ENCODE measurements at places on chromosomes 16 and 17.
A peak's percentile ranks its signal among the peaks of the same experiment; 100 is the strongest.

DNA sequence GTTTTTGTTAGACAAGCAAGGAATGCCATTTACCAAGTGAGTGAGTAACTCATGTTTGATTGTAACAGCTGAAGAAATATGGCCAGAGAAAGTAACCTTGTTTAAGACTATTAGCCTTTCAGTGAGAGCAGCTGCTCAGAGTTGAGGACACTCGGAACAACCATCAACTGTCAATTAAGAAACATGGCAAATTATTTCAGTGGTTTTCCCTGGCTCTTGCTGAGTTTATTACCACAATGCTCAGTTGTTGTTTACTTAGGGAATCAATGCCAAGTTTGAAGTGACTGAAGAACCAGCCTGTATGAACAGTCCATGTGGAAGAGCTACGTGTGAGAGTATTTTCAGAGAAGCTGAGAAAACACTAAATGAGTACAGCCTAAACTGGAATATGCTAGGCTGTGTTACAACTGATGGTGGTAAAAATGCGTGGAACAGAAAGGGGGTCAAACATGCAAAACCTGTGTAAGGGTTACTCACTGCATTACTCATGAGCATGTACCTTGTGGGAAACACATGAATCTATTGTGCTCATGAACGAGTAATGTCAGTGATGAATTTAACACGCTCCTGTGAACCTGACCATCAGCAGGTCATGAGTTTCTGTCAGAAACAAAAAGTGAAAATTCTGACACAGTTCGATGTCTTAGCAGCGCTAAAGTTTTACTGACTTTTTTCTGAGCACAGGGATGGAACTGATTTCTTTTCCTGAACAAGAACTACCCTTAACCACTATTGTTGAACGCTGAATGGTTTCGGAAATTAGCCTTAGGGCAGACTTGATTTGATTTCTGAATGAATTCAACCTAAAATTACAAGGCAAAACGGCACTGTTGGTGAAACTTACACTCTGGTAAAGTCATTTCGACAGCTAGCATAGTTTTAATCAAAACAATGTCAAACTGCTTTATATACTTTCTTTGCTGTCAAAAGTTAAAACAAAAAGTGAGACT, 33.5 kb downstream of the GNA13 start:
- DNase-seq = no peak

DNA sequence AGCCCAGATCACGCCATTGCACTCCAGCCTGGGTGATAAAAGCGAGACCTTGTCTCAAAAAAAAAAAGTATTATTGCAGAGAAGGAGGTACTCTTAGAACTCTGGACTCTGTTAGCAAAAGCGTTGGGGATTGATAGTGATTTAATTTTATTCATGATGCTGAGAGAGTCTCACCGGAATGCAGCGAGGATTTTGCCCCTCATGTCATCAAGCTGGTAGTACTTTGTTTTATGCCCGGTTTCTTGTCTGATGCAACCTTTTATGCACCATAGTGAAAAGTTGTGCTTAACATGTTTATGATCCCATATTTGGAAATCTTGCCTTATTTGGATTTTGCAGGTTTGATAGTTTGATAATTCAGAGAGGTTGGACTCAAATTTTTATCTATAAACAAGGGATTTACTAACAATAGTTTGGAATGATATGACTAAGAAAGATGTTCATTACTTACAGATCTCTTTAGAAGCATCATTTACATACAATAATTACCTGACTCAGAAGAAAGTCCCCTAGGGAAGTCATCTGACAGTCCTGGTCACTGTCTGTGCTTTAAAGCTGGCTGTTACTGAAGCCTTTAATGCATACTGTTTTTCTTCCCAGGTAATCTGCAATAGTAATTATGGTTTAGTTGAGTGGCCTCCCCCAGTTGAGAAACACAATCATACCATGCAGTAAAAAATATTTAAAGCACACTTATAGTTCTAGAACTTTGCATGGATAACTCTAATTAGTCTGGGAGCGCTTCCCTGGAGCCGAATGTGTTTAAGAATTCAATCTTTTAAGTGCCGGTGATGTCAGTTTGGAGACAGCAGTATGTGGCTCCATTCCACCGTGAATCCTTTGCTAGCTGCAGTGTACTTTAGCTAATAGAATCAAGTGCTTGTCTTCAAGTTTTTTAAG, 120.9 kb downstream of the PRKCA start:
- DNase-seq = no peak

- DNase-seq = no peak
These were observed 1.6 kb downstream of the CHD9 start for GRCh38 chr16:53056392-53056881.

DNA sequence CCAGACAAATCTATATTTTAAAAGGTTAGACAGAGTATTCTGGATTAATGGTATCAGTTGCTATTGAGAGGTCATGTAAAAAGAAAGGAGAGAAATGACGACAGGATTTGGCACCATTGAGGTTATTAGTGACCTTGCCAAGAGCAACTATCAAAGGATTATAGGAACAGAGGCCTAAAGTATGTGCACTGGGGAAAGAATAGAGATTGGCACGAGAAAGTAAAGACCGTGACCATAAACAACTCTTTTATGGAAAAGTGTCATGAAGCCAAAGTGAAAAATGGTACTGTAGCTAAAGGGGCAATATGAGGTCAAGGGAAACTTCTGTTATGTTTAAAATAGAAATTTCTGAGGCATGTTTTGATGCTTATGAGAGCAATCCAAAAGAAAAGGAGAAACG, 115.2 kb upstream of the KIF2B start:
- no peak for DNase-seq

DNA sequence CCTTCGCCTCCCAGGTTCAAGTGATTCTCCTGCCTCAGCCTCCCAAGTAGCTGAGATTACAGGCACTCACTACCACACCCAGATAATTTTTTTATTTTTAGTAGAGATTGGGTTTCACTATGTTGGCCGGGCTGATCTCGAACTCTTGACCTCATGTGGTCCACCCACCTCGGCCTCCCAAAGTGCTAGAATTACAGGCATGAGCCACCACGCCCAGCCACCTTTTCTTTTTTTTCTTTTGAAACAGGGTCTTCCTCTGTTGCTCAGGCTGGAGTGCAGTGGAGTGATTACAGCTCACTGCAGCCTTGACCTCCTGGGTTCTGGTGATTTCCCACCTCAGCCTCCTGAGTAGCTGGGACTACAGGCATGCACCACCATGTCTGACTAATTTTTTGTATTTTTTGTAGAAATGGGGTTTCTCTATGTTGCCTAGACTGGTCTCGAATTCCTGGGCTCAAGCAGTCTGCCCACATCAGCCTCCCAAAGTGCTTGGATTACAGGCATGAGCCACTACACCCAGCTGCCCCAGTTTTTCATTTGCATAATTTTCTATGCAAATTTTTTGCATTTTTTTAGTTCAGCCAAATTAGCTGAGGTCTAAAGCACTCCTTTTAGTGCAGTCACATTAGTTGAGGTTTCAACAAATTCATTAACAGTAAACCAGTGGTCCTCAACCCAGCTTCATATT, 11.3 kb downstream of the WWP2 start:
- no peak for DNase-seq

DNA sequence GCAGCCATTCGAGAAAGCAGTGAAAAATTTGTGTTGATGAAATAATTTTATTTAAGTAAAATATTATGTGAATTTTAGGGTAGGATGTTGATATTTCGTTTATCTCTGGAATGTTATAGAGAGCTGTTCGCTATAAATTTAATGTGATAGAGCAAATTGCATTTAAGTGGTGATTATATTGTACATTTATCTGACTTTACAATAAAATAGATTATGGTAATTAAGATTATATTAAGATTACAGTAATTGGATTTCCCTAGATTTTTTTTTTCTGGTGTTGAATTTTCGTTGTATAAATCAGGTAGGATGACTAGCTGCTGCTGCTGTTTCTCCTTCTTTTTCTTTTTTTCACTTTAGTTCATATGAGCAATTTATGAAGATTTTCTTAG, 71.0 kb downstream of the AATF start:
- DNase-seq = no peak

DNA sequence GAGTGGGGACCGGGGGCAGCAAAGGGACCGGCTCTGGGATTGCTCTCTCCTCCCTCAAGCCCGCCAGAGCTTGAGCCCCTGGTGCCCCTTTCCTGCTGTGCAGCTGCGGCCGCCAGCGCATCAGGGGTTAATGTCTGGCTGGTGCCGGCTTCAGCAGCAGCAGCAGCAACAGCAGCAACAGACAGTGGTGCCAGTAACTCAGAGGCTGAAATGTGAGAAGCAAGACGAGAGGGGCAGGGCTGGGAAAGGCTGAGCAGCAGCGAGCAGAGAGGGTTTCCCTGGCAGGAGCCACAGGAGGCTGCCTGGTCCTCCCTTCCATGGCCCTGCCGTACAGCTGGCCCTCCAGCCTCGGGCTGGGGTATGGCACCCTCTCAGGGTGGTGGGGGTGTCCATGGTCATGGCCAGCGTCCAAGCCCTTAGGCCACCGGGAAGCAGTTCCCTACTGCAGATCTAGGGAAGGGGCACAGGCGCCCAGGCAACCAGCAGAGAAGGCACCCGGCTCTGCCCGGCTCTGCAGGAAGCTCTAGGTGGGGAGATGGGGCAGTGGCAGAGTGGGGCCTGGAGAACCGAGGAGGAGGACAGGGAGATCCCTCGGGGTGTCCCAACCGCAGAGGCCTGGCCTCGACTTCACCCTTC, 21.1 kb upstream of the TFAP4 start:
- DNase-seq = no peak

DNA sequence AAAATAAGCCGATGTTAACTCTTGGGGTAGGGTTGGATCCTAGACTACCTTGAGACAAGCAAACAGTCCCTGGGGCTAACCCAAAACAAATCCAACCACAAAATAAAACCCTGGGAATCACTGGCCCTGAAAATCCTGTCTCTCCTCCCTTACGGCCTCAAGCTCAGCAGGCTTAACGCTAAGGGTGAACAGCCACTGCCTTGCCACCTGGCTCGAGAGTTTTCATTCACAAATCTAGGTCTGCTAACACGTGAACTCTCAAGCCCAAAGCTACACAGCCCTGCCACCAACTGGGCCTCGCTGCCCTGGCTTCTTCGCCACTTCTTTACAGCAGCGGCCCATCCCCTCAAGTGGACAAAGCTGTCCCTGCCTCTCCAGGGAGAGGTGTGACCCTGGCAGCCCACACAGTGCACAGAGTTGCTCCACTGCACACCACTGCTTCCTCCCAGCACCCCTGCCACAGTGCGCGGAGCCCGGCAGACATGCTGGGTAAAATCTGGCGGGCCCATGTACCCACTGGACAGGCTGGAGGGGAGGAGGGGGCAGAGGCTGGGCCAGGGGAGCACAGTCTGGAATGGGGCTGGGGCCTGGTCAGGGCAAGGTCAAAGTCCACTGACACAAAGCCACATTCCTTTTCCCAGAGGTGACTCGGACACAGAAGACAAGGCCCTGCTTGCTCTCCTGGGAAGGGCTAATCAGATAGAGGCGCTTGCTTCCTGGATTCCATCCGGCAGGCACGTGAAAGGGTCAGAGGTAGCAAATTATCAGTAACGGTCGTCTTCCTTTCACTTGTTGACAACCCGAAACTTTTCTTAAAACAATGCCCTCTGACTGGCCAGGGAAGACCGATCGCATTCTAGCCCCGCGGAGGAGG, 996 bp downstream of the PCYT2 start:
- DNase-seq = no peak

DNA sequence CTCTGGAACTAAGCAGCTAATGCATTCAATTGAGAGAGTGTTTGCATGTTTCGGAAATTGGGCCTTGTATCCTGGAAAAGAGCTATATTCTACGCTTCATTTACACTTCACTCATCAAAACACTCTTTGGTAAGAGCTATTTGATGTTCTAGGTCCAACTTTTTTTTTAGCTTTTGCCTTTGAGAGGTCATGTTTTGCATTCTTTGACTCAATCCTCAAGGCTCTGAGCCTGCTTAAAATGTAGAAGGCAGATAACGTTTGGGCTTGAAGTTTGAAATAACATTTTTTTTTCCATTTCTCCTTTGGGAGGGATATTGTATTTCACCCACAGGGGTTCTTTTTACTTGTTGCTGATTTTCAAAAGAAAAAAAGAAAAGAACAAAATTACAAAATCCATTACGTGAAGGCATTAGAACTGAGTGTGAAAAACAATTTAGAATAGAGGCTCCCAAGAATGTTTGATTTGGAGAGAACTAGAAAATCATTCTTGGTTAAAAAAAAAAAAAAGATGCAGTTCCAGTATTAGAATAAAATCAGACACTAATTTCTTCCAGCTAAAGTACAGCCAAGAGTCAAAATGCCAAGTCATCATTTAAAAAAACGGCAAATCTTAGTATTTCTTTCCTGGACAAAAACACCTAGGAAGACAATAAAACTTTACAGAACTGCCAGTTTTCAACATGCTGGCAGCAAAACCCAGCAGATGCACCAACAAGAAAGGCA, 268.5 kb downstream of the GRIN2A start:
- no peak for DNase-seq

- DNase-seq = no peak
These were observed 114.4 kb upstream of the HAS3 start for GRCh38 chr16:68991075-68991474.

GRCh38 chr17:6069539-6070429, at the start of gene WSCD1:
Gene WSCD1 (plus strand): TSS chr17:6070379. CDS start chr17:6080659, 10,280 bp downstream.
- no peak for DNase-seq

DNA sequence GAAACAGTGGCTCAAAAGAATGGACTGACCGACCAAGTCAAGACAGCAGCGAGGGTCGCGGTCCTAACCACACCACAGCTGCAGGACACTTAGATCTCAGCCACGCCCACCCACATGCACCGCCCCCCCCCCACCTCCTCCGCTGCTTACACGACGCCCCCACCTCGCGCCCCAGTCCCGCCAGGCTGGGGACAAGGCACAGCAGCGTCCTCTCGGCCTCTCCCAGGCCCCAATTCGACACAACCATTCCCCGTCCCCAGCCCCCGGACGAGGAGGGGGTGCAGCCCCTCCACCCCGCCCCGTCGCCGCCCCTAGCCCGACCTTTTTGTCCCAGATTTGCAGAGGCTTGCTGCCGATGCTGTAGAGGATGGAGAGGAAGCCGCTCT, 477 bp downstream of the CFAP20 start:
- no peak for DNase-seq

- no peak for DNase-seq
These were observed 870 bp upstream of the ITGA3 start for GRCh38 chr17:50055055-50055425.

- DNase-seq = no peak
These were observed 20.7 kb downstream of the TRAP1 start for GRCh38 chr16:3696425-3697218.

- DNase-seq = no peak
These were observed 430 bp downstream of the AMFR start for GRCh38 chr16:56424791-56425438.

- no peak for DNase-seq
These were observed 393.9 kb upstream of the MAF start for GRCh38 chr16:79994418-79994817.

- peak; percentile 27 for DNase-seq
These were observed 402.1 kb downstream of the SEC14L1 start for GRCh38 chr17:77542551-77543490.

DNA sequence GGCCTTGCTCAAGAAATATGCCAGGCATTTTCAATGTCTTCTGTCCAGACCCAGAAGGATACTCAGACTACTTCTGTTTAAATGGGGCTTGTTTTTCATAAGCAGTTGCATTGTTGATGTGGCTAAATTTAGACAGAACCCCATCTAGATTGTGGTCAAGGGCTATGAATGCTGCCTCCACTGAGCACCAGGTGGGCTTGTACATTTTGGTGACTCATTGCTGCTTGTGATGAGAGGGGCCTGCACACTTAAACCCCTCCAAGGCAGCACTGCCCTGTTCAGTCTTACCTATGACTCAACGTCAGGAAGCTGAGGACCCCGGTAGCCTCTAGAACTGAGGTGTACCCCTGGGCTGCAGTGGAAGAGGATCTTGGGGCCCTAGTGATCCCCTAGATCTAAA, 144.0 kb downstream of the PRKCA start:
- no peak for DNase-seq

- DNase-seq = no peak
These were observed 998 bp downstream of the ACD start for GRCh38 chr16:67658849-67659674.
